Aorta (tissue), 5 donors: ENCODE measurements at places on chromosomes 2 and 18. TPM values are rescaled to one million over a fixed set of nuclear protein-coding genes. Genes with fewer than 3 reads are reported as not detected.

The SERPINB4 gene
- total RNA-seq = not detected

The CAPN14 gene
- total RNA-seq = 0.21 TPM

The CCDC93 gene
- total RNA-seq = 34.8 TPM

The CYBRD1 gene
- total RNA-seq = 396 TPM

The TEKT4 gene
- not detected for total RNA-seq

GRCh38 chr2:170878505-170878904 lies 50.5 kb upstream of the GORASP2 start:
- DNase-seq = no peak
- H3K27ac ChIP-seq = no peak overlapping the region
- no peaks in the 10 kb centered on the region for H3K36me3 ChIP-seq
- H3K4me1 ChIP-seq = no peaks in the 10 kb centered on the region
- H3K27me3 ChIP-seq = no peaks in the 10 kb centered on the region

GRCh38 chr18:59729781-59730180 lies 32.6 kb upstream of the CCBE1 start:
- no peak for DNase-seq
- no peaks in the 10 kb centered on the region for H3K36me3 ChIP-seq
- H3K4me3 ChIP-seq = no peak overlapping the region
- H3K27ac ChIP-seq = no peak overlapping the region

- peaks cover 1% of the 10 kb centered on the region for H3K27me3 ChIP-seq
- no peak overlapping the region for H3K27ac ChIP-seq
- no peak overlapping the region for H3K4me3 ChIP-seq
- H3K36me3 ChIP-seq = no peaks in the 10 kb centered on the region
- no peak for DNase-seq
These were observed 81.5 kb upstream of the RMDN2 start for GRCh38 chr2:37843556-37843955.

GRCh38 chr2:142599504-142599903 lies 278.0 kb upstream of the KYNU start:
- no peaks in the 10 kb centered on the region for H3K36me3 ChIP-seq
- H3K4me3 ChIP-seq = no peak overlapping the region
- H3K4me1 ChIP-seq = no peaks in the 10 kb centered on the region
- no peak overlapping the region for H3K27ac ChIP-seq

DNA sequence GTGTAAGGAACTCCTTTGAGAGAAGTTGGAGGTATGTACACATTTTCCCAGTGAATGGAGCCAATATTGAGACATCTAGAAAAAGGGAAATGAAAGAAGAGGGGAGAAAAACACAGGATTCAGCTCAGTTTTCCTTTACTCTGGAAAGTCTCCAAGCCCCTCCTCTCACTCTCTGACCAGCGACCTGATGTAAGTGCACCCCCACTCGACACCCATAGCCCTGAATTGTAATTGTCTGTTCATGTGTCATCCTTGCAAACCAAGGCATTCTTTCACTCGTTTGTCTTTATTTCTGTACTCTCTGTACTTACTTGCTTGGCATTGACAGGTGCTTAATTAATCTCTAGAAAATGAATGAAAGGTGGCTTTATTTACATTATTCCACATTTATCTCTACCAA lies 55.7 kb upstream of the CTAGE1 start:
- no peak overlapping the region for H3K27ac ChIP-seq
- peaks cover 5% of the 10 kb centered on the region for H3K4me1 ChIP-seq
- no peak for DNase-seq
- no peaks in the 10 kb centered on the region for H3K36me3 ChIP-seq
- no peak overlapping the region for H3K4me3 ChIP-seq

DNA sequence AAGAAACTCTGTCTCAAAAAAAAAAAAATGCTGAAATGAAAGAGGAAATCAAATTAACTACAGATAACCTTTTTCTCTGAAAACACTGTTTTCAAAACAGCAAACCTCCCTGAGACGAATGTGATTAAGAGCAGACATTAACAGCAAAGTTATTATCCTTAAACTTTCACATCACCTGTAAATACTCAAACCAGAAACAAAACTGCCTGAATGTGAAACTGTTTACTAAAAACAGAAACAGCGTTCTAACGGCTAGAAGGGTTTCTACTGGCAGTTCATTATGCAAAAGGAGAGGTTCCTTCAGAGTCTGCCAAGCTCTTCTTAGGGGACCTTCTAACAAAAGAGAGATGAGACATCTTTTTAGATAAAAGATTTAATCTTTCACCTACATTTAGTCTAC lies 45.9 kb downstream of the PNO1 start:
- no peak overlapping the region for H3K27ac ChIP-seq
- H3K36me3 ChIP-seq = no peaks in the 10 kb centered on the region
- no peaks in the 10 kb centered on the region for H3K27me3 ChIP-seq
- no peak overlapping the region for H3K4me3 ChIP-seq
- no peak for DNase-seq

DNA sequence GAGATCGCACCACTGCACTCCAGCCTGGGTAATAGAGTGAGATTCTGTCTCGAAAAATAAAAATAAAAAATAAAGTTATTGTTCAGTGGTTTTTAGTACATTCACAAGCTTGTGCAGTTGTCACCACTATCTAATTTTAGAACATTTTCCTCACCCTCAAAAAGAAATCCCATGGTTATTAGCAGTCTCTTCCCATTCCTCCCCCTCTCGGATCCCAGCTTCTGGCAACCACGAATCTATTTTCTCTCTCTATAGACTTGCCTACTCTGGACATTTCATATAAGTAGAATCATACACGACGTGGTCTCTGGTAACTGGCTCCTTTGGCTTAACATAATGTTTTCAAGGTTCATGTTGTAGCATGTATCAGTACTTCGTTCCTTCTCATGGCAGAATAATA lies 38.6 kb downstream of the CABLES1 start:
- H3K4me1 ChIP-seq = no peaks in the 10 kb centered on the region
- H3K27ac ChIP-seq = no peak overlapping the region
- no peaks in the 10 kb centered on the region for H3K27me3 ChIP-seq
- H3K36me3 ChIP-seq = no peaks in the 10 kb centered on the region
- DNase-seq = no peak
- no peak overlapping the region for H3K4me3 ChIP-seq

DNA sequence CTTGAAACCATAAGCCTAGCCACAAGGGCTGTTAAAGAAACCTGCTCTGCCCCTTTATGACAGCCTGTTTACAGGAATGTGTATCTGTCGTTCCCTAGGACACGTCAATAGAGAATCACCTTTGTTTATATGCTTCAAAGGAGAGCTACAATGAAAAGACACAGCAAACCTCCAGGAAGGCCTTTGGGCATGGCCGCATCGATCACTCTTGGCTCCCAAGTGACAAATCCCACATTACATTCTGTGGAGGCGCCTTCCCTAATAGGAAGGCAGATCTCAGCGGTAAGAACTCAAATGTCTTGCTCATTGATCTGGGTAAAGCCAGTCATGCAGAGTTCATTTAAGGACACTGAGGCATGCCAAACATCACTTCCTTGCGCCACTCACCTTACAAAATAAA lies 26.5 kb downstream of the KIAA2012 start:
- no peak overlapping the region for H3K27ac ChIP-seq
- no peaks in the 10 kb centered on the region for H3K4me1 ChIP-seq
- no peaks in the 10 kb centered on the region for H3K36me3 ChIP-seq
- H3K4me3 ChIP-seq = no peak overlapping the region
- H3K27me3 ChIP-seq = no peaks in the 10 kb centered on the region

- H3K27me3 ChIP-seq = no peaks in the 10 kb centered on the region
- H3K4me1 ChIP-seq = peaks cover 2% of the 10 kb centered on the region
- no peak overlapping the region for H3K4me3 ChIP-seq
- peaks cover 2% of the 10 kb centered on the region for H3K36me3 ChIP-seq
These were observed 70.6 kb upstream of the PPM1B start for GRCh38 chr2:44098050-44098449.

DNA sequence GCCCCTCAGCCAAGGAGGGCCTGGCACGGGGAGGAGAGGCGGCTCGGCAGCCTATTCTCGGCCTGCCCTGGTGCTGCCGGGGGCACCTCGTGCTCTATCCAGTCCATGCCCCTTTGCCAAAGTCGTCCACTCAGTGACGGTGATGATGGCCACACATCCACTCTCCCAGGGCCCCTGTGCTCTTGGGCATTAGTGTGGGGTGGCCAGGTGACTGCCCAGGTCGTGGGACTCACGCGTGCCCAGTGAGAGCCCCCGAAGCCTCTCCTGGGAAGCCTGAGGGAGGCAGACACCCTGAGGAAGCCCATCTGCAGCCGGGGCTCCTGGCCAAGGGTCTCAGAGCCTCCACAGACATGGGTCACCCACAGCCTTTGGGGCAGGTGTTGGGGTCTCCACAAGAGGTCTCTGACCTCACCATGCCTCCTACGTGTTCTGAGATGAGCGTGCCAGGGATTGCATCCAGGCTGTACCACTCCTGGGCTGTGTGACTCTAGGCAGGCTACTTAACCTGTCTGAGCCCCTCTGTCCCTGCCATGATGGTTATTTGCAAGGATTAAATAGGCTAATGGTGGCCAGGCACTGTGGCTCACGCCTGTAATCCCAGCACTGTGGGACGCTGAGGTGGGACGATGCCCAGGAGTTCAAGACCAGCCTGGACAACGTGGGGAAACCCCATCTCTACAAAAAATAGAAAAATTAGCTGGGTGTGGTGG lies 12.9 kb downstream of the RAMP1 start:
- H3K36me3 ChIP-seq = no peaks in the 10 kb centered on the region
- DNase-seq = peak; percentile 61
- H3K4me1 ChIP-seq = peaks cover 9% of the 10 kb centered on the region
- no peak overlapping the region for H3K4me3 ChIP-seq
- H3K27me3 ChIP-seq = no peaks in the 10 kb centered on the region

- no peak overlapping the region for H3K4me3 ChIP-seq
- no peak for DNase-seq
- no peaks in the 10 kb centered on the region for H3K4me1 ChIP-seq
- H3K27me3 ChIP-seq = no peaks in the 10 kb centered on the region
- H3K36me3 ChIP-seq = no peaks in the 10 kb centered on the region
- H3K27ac ChIP-seq = no peak overlapping the region
These were observed 824.9 kb downstream of the GALR1 start for GRCh38 chr18:78074400-78075020.

DNA sequence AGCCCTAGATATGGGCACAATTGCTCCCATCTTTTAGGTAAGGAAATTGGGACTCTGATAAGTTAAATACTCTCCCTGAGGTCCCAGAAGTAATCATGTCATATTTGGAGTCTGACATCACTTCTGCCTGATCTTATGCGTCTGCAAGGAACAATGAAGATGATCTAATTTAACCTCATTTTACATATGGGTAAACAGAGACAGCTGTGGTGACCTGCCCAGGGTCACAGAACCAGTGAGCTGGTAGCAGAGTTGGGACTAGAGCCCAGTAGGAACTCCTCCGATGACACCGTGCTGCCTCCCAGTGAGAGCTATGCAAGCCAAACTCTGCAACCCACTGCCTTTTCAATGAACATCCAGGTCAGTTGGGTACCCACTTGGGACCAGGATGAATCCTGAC lies 17.8 kb downstream of the CTAGE1 start:
- H3K27me3 ChIP-seq = no peaks in the 10 kb centered on the region
- no peak overlapping the region for H3K27ac ChIP-seq
- no peak for DNase-seq

- H3K4me3 ChIP-seq = no peak overlapping the region
- H3K36me3 ChIP-seq = no peaks in the 10 kb centered on the region
- peaks cover 2% of the 10 kb centered on the region for H3K4me1 ChIP-seq
- no peak for DNase-seq
These were observed 129.6 kb upstream of the NOL4 start for GRCh38 chr18:34354351-34354750.

GRCh38 chr2:85662899-85663593 lies 5.0 kb downstream of the SFTPB start:
- no peaks in the 10 kb centered on the region for H3K36me3 ChIP-seq
- peak; percentile 66 for DNase-seq
- H3K27ac ChIP-seq = no peak overlapping the region
- H3K4me1 ChIP-seq = no peaks in the 10 kb centered on the region

DNA sequence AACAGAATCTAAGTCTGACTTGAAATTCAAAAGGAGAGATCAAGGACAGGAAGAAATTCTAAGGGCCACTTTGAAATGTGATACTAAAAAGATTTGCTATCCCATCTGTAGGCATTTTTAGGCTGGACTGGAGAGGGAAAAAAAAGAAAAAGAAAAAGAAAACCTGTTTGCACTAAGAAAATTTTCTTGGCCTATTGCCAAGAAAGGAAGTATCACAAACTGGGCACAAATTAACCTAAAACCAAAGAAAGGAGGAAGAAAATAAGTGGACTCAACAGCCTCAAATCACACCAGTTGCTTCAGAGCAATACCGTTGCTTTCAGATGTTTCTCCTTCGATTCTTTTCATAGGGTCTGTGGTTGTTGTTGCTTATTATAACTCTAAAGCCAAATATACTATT lies 287.9 kb upstream of the VRK2 start:
- H3K4me1 ChIP-seq = no peaks in the 10 kb centered on the region
- no peaks in the 10 kb centered on the region for H3K36me3 ChIP-seq
- H3K27ac ChIP-seq = no peak overlapping the region
- DNase-seq = no peak
- H3K27me3 ChIP-seq = no peaks in the 10 kb centered on the region

DNA sequence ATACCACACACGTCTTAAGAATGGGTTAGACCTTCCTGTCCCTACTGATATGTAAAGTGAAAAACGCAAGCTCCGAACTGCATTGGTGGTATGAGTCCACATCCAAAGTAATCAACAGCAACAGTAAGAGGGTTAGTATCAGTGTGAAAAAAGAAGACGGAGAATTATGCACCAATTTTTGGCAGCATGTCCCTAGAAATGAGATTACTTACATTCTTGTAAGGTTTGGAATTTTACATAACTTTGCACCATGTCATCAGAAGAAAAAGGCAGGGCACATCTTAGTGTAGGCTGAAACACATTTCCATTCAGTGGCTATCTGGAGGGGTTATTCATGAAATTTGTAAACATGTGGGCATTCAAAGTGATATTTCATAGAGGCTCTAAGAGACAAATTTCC lies 88.2 kb downstream of the LONRF2 start:
- H3K36me3 ChIP-seq = no peaks in the 10 kb centered on the region
- no peaks in the 10 kb centered on the region for H3K4me1 ChIP-seq
- H3K27ac ChIP-seq = no peak overlapping the region
- no peaks in the 10 kb centered on the region for H3K27me3 ChIP-seq
- H3K4me3 ChIP-seq = no peak overlapping the region

GRCh38 chr2:214774108-214774507 lies 35.4 kb downstream of the BARD1 start:
- no peaks in the 10 kb centered on the region for H3K27me3 ChIP-seq
- no peak for DNase-seq
- H3K4me1 ChIP-seq = no peaks in the 10 kb centered on the region
- no peak overlapping the region for H3K27ac ChIP-seq
- peaks cover 1% of the 10 kb centered on the region for H3K36me3 ChIP-seq
